Fibroblast of the conjunctiva (primary cell): ENCODE measurements at places on chromosomes 4 and X.

GRCh38 chrX:148582353-148582752 is 81.9 kb downstream of the AFF2 start:
- no peak for DNase-seq

DNA sequence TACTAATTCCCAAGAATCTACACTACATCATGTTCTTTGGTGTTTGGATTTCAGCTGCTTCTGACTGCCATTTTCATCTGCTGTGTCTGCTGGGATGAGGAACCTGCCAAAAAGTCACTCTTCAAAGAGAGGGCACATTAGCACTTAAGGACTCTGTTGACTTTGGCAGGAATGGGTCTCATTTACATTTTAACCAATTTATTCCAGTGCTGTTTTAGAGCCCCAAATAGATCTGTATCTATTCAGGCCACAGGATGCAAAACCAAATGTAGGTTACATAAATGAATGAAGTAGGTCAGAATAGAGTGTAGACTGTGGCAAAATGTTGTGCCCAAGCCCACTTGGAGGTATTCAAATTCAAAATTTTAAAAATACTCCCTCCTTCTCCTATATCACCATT is 14.4 kb downstream of the TXK start:
- no peak for DNase-seq

GRCh38 chrX:113289503-113289902 is 448.9 kb upstream of the AMOT start:
- no peak for DNase-seq

DNA sequence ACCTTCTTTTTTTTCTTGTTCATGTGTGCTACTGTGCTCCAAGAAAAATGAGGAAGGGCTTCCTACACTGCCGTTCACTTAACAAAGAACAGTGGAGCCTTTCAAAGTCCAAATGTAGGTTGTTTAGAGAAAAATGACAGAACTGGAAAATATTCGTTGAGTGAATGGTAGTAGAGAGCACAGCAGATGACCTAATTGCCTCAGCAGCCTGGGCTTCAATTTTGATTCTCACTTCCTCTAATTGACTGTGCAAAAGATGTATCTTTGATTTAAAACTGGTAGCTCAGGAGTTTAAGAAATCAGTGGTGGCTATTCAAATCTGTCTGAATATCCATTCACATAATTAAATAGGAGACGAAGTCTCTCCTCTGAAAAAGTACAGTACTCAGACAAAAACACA is 5.2 kb downstream of the NLGN4X start:
- no peak for DNase-seq

- no peak for DNase-seq
Observed at GRCh38 chr4:869776-870175, 43.8 kb upstream of the CPLX1 start.

DNA sequence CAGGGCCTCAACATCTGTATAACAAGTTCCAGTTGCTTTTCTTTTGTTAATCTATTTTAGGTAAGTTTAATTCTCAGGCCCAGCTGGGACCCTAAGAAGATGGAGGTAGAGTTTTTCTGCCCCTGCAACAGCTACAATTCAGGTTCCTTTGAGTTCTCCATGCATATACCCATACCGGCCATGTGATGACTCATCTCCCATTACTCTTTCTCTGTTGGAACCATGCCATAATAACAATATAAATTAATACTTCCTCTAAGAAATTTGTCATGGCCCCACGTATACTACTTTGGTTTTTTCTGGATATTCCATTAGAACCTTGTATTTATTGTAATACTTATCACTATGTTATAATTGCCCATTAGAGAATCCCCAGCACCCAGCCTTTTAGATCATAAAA is 1.3 kb upstream of the INTU start:
- DNase-seq = no peak
